Posterior vena cava (tissue), 2 donors: ENCODE measurements at places on chromosomes 1 and 21. TPM values are rescaled to one million over a fixed set of nuclear protein-coding genes. Genes with fewer than 3 reads are reported as not detected.

Gene SYTL1
- total RNA-seq: 1.9 TPM

Gene PROK1
- total RNA-seq: not detected

- DNase-seq: no peak
These were observed 46.5 kb downstream of the NCF2 start for GRCh38 chr1:183543619-183544204.

DNA sequence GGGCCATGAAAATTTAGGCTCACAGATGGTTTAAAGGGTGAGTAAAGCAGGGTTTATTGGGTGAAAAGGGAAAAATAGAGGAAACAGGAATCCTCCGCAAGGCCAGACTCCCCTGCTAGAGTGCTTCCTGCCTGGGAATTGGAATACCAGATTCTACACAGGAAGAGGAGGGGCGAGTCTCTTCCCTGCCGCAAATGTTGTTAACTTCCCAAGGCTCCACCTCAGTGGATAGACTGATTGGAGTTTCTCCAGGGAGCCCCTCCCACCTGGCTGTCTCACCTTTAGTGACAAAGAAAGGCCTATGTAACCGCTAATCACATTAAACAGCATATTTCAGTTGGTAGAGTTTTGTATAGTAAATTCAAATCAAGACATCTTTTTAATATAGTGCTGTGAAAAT lies 1450.1 kb downstream of the KCNT2 start:
- DNase-seq: no peak

DNA sequence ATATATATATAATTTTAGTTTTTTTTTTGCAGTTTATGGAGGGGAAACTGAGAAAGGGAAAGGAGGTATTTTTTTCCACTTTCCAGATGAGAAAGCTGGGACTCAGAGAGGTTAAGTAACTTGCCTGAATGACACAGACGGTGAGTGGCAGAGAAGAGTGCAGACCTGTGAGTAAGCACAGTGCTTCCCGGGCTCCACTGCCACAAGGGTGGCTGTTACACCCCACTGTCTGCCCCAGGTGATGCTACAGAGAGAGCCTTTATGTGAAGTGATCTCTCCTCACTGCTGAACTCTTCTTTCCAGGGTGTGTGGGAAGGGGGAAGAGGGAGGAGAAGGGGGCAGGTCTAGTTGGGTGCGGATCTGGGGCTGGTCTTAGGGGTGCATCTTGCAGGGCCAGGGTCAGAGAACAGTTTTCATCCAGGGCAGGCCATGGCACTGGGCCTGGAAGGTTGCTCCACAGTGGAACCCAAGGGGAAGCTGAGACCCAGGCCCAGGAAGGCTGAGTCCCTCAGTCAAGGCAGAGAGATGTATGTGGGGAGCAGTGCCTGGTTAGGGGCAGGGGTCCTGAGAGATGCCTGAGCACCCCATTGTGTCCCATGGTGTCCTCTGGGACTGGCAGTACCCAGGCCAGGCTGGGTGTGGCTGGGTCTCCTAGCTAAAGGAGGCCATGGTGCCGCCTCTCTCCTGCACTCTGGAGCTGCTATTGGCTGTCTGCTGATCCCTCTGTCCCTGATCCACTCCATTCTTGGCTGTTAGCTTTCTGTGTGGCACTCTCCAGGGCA lies 357.5 kb downstream of the PTPRU start:
- DNase-seq: no peak

- DNase-seq: peak; percentile 73
These were observed 9.4 kb downstream of the COL6A1 start for GRCh38 chr21:45990741-45991605.

DNA sequence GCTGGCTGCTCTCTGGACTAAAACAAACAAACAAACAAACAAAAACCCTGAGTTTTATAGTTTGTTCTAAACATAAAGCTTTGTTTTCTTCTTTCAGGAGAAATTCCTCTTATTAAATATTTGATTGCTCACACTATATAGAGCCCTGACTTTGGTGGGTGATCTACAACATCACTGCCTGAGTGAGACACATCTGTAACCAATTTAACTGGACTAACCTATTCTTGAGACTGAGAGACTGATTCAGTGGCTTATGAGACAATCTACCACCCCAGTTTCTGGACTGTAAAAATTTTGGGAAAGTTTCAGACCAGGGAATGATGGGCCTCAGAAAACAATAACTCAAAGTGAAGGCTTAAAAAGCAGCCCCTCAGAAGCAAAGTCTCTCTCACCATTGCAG lies 537.0 kb downstream of the NEGR1 start:
- DNase-seq: no peak

GRCh38 chr21:37580666-37581065 lies 214.1 kb downstream of the DYRK1A start:
- DNase-seq: no peak

DNA sequence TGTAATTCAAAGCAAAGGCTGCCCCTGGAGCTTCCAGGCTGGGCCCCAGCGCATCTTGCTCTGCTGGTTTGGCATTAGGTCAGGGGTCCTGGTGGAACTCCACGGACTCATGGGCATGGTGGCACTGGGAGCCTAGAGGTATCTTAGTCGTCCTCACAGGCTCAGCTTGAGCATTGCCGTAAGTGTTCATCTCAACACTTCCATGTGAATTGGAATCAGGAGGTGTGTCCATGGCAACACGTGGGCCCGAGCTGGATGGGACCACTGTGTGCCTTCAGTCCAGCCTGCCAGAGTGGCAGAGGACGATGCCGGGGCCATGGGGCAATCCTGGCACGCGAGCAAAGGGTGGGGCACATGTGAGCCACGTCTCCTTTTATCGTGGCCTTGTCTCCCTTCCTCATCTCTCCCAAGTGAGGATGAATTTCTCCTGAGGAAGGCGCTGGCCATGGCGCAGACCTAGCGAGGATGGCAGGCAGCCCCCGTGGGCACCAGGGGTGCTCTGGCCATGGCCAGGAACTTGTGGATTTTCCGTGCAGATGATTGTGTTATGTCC lies 47.0 kb downstream of the AGPAT3 start:
- DNase-seq: peak; percentile 31

- no peak for DNase-seq
These were observed 6.0 kb downstream of the MIER1 start for GRCh38 chr1:66930823-66931174.
